ENCODE measurements at places on chromosomes 4 and X.
A peak's percentile ranks its signal among the peaks of the same experiment; 100 is the strongest.

DNA sequence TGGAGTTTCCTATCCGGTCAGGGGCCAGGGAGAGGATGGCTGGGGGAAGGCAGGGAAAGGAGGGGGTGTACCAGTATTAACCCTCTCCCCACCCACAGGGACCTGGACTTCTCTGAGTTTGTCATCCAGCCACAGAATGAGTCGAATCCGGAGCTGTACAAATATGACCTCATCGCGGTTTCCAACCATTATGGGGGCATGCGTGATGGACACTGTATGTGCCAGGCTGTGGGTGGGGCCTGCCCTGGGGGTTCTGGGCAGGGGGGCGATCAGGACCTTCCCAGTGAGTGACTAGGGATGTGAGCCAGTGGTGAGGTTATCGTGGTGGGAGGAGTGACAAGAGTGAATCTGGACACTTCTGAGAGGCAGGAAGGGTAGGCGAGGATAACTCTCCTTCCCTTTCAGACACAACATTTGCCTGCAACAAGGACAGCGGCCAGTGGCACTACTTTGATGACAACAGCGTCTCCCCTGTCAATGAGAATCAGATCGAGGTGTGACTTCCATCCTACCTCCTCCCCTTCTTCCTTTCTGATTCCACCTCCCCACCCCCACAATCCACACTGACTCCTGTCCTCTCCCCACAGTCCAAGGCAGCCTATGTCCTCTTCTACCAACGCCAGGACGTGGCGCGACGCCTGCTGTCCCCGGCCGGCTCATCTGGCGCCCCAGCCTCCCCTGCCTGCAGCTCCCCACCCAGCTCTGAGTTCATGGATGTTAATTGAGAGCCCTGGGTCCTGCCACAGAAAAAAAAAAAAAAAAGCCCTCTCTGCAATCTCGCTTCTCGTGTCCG is 14.6 kb downstream of the USP11 start:
- no peak for DNase-seq

DNA sequence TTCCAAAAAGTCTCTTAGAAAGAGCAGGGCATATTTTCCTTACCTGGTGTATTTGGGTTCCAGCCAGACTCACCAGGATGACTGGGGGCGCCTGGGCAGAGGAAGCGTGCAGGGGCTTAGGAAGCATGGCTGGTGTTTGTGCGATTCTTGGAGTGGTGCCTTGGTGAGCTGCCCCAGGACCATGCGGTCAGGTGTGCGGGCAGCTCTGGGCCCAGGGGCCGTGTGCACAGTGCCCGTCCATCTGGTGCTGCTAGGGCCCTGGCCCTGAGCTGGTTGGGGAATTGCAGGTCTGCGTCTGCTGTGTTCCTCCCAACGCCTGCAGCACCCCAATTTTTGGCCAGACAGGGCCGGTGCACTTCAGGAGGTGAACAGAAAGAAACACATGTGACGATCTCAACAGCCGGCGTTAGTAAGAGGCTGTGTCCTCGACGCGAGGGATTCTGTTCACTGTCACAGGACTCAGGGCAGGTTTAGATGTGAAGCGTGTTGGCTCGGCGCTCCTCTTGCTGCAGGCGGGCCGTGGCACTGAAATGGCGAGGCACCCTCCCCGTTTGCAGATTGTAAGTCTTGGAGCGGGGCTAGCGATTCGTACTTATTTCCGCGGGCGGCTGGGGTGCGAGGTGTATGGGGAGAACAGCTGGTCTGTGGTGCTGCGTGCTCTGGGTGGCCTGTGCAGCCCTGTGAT is 15.2 kb downstream of the RGS12 start:
- DNase-seq = no peak

DNA sequence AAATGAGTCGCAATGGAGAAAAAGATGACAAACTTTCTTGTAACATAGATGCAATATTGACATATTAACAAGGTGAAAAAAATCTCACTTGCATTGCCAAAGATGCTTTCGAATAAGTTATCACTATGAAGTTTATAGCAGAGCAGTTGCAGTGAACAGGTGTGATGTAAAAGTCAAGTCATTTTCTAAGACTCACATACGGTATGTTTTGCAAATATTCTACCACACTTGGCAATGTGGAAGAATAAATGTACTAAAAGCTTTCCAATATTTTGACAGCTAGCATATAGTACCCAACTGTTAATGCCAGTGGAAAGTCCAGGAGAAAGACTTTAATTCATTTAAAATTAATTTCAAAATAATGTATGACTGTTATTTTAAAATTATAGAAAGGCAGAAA is 76.5 kb downstream of the GALNTL6 start:
- no peak for DNase-seq

GRCh38 chr4:25484243-25484721 is 107.2 kb downstream of the ANAPC4 start:
- no peak for DNase-seq

DNA sequence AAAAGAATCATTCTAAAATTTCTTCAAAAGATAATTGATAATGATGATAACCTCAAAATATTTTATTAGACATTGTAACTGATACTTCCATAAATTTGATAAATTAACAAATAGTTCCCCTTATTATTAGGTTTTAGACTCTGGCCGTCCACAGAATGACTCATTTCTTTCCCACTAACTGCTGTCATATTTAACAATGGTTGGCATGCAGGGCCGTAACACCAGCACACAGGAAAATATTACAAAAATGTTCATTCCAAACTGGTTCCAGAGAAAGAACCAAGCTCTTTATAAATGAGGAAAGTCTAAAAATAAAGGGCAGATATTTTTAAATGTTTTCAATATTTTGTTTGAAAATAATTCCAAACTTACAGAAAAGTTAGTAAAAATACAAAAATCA is 28.2 kb downstream of the WDFY3 start:
- peak; percentile 33 for DNase-seq

Measured in suppressor macrophage (primary cell).